ENCODE measurements at places on chromosomes 16 and 17.

- no peak for DNase-seq
Observed at GRCh38 chr17:36869856-36870719, 67.2 kb upstream of the LHX1 start.

DNA sequence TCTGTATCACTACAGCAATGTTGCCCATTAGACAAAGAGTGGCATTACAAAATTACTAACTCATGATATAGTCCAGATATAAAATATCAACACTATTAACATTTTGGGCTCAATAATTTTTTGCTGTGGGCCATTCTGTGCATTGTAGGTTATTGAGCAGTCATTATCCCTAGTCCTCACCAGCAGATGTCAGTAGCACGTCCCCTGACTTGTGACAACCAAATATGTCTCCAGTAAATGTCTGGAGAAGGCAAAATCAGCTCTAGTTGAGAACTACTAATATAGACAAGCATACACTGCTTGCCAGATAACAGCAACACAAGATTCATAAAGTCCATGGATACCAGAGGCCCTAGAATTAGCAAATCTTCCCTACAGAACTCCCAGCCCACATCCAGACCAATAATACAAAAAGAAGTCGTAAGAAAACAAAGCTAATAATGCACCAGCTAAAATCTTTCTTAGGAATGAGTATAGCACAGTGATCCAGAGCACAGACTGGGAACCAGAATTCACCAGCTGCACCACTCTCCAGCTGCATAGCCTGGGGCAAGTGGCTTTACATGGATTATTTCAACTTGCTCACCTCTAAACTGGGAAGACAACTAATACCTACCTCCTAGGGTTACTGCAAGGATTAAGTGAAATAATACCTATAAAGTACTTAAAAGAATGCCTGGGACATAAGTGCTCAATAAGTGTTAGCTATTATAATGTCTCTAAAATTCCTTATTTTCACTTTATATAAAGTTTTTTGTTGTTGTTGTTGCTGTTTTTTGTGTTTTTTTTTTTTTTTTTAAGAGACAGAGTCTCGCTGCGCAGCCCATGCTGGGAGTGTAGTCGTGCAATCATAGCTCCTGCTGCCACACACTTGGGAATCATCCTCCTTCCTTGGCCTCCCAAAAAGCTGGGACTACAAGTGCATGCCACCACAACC lies 23.7 kb downstream of the HELZ start:
- DNase-seq = no peak

- DNase-seq = no peak
Observed at GRCh38 chr17:5234645-5235576, at the start of gene SCIMP. TSS of gene SCIMP (minus strand) at chr17:5234860. CDS start at chr17:5234755, 105 bp downstream.

DNA sequence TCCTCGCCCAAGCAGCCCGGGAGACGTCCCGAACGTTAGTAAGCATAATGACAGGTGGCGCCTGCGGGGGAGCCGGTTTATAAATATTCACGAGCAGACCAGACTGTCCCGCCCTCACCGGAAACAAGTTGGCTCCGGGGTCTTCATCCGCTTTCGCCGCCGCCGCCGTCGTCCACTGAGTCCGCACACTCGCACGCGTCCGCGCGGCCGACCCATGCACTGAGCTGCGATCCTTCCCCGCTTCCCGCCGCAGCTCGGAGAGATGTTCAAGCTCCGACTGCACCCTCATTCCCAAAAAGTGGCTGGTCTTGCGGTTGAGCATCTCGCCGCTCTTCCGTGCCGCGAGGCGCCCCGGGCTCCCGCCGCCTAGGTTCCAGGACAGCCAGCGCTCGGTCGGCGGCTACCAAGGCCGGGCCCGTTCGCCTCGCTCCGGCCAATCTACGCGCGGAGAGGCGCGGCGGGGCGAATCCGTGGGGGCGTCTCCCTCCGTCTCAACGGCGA lies 385 bp downstream of the CFAP119 start:
- DNase-seq = peak; percentile 19

DNA sequence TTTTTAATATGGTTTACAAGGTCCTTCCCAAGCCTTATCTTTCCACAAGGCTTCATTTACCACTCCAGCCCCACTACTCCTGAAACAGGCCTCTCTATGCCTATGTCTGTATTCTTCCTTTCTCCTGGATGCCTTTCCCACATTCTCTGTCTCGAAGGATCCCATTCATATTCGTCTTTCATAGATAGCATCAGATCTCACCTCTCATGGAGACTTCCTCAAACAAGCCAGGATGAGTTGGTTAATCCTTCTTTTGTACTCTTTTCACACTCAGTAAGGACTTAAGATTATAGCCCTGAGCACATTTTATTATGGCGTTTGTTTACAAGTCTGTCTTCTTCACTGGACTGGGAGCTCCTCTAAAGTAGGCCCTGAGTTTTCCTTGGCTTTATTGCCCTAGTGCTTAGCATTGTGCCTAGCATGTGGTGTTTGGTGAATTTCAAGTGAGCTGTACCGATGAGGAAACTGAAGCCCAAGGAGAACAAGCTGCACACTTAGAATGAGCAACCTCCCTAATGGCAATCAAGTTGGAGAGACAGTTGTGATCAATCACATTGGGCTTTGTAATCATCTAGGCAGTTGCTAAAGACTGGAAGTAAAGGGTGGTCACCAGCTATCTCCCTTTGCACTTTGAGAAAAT lies 10.0 kb upstream of the TBX4 start:
- no peak for DNase-seq

DNA sequence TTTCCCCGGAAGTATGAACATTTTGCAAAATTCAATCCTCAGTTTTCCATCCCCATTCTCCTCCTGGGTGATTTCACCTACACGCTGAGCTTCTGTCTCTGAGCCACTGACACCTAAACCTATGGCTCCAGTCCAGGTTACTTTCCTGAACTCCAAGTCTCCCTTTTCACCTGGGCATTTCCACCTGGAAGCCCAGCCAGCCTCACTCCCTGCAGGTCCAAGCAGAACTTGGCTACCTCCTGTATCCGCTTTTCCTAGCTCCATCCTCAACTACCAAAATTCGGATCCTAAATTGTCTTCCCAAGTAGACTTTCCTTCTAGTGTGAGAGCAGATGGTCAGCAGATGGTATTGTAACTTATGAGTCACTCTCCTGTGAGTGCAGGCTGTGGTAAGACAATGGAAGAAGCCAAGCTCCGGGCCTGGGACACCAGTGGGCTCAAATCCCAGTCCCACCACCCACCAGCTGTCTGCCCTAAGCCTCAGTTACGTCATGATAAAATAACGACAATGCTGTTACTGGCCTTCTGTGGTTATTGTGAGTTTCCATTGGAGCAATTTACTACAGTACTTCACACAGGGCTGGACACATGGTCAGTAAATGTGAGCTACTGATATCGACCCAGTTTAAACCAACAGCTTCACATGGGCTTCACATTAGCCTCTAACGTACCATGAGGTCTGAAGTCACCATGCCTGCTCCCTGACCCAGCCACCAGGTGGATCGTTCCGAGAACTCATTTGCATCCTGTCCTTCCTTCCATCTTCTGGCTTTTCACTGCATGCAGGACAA lies 33.3 kb downstream of the PECAM1 start:
- DNase-seq = no peak

- no peak for DNase-seq
Observed at GRCh38 chr16:67873435-67874370, 851 bp downstream of the EDC4 start.

DNA sequence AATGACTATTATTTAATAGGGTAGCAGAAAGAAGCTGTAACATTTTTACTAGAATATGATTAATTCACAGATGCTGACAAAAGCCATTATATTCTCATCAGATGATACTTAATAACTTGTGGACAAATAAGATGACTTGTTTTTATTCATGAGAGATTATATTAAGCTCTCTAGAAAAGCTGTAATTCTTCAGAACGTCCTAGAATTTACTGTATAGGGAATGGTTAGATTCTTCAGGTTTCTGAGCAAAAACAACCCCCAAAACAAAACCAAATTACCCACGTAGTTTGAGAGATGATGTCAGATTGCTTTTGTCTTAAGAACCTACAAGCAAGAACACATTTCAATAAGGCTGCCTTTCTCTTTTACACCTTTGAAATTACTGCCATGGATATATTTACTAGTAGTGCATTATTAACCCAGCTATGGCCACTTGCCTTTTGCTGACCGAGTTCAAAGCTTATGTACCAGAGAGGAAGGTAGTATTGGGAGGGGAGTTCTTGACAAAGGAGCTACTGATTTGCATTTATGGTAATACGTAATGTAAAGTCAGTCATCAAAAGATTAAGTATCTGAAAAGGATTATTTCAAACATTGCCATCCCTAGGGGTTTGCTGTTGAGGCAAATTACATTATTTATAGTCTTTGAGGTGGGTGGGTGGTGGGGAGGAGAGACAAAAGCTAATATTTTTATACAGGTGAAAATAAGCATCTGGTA lies 51.7 kb downstream of the NLK start:
- no peak for DNase-seq

- DNase-seq = no peak
Observed at GRCh38 chr16:971981-972315, 1.2 kb upstream of the LMF1 start.

DNA sequence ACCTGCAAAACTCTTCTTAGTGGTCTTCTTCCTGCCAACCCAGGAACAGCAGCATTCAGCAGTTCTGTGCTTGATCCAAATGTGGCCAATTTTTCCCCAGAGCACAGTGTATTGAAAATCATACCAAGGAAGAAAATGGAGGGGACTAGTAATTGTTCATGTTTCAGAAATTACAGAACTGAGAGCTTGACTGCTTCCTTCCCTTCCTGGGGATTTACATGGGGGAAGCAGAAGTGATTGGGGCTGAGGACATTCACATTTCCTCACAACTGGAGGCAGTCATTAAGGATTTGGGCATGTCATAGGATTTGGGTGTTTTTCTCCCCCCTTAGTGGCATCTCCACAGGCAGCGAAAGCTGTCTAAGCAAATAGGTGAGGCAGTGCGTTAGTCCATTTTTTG lies 19.7 kb downstream of the CIITA start:
- DNase-seq = no peak

DNA sequence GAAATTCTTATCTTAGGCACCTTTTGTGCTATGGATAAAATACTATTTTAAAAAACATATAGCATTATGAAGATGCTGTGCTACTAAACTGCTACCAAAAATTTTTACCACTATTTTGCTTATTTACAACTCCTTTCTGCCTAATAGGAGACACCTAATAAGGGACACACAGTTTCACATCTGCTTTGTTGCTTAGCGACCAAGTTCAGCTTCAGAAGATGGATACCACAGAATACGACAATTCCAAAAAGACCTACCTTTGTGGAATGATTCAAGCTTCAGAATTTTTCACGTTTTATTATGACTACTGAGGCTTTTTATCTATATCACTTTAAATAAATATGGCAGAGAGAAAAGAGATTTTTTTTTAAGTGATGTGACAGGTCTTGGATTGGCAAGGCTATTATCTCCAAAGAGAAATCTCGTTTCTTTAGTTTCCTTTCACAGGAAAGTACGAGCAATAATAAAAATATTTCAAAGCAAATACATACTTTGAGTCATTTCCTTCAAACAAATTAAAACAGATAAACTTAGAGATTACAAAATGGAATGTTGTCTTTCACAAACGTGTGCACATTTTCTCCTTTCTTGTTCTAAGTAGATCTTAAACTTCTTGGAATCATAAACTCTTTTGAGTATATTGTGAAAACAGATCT lies 35.4 kb downstream of the SPAG9 start:
- DNase-seq = peak; percentile 21

- DNase-seq = no peak
Observed at GRCh38 chr17:604765-605164, 109.9 kb downstream of the VPS53 start.

DNA sequence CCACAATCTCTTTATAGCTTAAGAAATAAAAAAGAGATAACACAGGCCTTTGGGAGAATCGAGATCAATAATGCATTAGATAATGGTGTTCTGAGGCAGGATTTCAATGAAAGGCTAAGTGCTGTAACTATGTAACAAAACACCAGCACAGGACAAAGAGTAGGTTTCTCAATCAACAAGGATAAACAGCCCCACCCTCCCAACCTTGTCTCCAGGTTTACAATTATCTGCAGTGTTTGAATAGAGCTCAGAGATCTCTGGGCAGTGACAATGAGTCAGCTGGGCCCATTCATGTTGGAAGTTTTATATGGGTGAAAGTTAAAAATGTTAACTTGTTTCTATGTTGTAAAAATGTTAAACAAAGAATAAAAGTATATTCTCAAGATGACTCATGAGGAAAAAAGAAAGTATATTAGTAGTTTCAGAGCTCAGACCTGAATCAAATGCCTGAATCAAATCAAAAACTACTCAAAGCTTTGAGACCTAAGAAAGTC lies 17.0 kb upstream of the KRT20 start:
- no peak for DNase-seq

DNA sequence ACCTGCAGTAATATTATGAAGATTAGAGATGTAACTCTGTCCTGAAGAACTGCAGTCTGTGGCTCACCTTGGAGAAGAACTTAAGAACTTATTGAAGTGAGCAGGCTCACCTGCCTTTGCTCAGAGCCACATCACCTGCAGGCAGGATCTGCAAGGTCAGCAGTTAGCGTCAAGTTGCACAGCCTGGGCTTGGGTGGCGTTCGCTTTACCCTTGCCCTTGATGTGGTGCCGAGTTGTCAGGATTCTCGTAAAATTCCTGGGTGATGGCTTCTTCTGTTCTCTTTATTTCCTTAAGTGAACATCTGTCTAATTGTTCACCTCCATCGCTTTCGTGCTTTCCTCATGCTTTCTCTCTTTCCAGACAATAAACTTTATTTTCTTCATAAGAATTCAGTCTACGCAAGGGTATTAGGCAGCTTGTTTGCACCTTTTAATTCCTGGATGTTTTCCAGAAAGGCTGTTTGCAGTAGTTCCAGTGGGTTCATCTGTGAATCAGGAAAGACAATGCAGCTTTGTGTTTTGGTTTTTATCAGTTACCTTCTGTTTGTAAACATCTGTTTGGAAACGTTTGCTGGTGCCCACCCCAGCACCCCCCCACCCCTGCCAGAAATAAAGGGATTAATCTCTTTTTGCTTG lies 254.3 kb downstream of the WWOX start:
- DNase-seq = no peak

DNA sequence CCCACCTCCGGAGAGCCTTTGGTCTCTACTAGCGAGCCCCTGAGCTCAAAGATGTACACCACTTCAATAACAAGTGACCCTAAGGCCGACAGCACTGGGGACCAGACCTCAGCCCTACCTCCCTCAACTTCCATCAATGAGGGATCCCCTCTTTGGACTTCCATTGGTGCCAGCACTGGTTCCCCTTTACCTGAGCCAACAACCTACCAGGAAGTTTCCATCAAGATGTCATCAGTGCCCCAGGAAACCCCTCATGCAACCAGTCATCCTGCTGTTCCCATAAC lies 702 bp downstream of the SPN start:
- DNase-seq = no peak

DNA sequence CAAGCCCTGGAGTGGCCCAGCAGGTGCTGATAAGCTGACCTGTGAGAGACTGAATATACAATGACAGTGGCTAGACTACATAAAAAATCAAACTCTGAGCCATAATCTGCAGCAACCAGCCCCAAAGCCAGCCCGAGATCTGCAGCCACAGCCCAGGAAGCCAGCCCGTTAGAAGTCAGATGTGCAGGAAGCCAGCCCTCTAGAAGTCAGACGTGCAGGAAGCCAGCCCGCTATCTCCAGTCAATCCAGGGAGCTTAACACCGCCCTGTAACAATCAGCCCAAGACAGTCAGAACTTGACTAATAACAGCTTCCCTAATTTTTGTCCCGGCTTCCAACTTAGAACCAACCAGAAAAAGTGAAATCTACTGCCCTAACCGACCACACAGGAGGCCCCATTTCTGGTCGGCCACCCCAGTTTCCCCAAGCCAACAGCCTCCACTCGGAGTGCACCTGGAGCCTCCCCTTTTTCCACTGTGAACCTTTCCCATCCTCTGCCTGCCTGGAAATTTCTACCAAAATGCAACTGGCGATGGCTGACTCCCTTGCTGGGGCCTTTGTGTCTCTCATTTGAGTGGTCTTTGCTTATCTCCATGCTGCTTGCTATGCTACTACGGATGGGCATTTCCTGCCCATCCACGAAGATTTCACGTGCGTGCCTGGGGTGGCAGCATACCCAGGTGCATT lies 769.3 kb downstream of the KCNJ18 start:
- DNase-seq = no peak

Measured in T-helper 2 cell (primary cell).